ENCODE measurements at places on chromosomes 16 and 17.
A peak's percentile ranks its signal among the peaks of the same experiment; 100 is the strongest.

DNA sequence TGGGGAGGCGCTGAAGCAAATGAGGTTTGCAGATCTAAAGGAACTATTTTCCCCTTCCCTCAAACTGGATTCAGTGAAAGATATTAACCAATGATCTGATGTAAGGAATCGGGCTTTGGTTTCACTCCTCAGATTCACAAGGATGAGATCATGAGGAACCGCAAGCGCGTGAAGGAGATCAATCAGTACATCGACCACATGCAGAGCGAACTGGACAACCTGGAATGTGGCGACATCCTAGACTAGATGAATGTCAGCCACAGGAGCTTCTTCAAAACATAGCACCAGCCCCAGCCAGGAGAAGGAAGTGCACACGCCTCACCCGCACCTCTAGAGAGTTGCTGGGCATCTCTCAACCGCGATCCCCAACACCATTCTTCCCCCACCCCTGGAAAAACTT lies 22.5 kb downstream of the ATPAF2 start:
- DNase-seq = no peak

DNA sequence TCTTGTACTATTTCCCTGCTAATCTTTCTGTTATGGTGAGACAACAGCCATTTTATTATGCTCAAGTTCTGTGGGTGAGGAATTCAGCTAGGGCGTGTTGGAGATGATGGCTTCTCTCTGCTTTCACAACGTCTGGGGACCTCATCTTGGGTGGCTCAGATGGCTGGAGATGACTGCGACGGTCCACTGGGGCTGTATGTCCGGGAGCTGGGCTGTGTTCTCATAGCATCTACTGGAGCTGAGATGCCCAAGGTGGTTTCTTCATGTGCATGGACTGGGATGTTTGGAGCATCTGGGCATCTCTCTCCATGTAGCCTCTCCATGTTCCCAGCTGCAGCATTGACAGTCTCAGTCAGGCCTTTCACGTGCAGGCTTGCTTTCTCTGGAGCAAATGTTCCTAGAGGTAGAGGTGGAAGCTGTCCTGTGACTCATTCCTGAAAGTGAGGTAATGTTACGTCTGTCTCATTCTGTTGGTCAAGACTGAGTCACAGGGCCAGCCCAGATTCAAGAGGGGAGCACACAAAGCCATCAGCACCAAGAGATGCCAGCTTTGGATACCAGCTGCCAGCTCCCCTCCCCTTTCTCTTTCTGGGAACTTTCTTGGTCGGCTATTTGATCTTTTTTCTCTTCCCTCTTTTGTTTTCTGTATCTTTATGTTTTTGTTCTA lies 96.2 kb downstream of the RAP1GAP2 start:
- no peak for DNase-seq

GRCh38 chr17:44708401-44709263 lies at the start of gene DBF4B:
TSS of gene DBF4B (plus strand) at chr17:44708665. CDS start at chr17:44708821, 156 bp downstream.
- DNase-seq = peak; percentile 78

- no peak for DNase-seq
These were observed 2.1 kb upstream of the SPG7 start for GRCh38 chr16:89506113-89506504.

- no peak for DNase-seq
These were observed 17.4 kb upstream of the INPP5K start for GRCh38 chr17:1533661-1534325.

DNA sequence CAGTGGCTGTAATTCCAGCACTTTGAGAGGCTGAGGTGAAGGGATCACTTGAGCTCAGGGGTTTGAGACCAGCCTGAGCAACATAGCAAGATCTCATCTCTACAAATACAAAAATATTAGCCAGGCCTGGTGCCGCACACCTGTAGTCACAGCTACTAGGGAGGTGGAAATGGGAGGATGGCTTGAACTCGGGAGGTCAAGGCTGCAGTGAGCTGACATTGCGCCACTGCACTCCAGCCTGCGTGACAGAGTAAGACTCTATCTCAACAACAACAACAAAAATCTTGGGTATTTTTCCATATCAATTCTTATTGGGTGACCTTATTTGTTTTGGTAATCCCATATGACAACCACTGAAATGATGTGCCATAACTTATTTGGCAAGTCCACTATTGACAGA lies 52.6 kb downstream of the SCNN1G start:
- DNase-seq = no peak

GRCh38 chr16:35398180-35398579 lies 1938.8 kb downstream of the TP53TG3F start:
- no peak for DNase-seq

DNA sequence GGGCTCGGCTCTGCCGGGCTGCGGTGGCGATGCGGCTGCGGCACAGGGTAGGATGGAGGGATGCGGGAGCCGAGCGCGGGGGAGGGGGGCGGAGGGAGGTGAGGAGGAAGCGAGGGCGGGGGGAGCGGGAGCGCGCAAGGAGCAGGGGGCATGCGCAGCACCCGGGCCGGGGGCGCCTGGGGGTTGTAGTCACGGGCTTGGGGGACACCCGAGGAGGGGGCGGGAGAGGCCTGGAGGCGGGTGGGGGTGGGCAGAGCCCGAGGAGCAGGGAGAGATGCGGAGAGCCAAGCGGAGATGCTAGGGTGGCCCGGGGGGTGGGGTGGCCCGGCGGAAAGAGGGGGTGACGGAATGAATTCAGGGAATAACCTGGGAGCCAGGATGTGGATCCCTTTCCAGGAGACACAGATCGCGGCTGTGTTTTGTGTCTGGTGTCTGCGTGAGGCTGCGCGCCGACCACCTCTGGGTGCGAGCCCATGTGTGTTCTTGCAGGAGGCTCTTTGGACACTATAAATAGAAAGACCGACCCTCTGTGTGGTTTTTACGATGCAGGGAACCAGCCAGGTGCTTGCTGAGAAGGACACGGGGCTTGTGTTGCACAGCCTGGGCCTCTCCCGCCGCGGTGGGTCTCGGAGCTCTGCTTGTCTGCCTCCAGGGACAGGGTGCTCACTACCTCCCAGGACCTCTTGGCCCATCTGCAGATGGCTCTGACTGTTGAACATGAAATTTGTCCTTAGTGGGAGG lies at the start of gene STX1B:
Gene STX1B (minus strand): TSS at position 54 of the 741 bp plus-strand sequence. CDS start 242 bp downstream, outside the sequence.
- DNase-seq = peak; percentile 52

GRCh38 chr16:53093162-53093744 lies 38.5 kb downstream of the CHD9 start:
- no peak for DNase-seq

- DNase-seq = no peak
These were observed 181.8 kb upstream of the CIBAR2 start for GRCh38 chr16:85293904-85294642.

GRCh38 chr17:7858522-7858810 lies 663 bp downstream of the CYB5D1 start:
- DNase-seq = no peak

- DNase-seq = no peak
These were observed 81.7 kb upstream of the FAM20A start for GRCh38 chr17:68682903-68683302.

GRCh38 chr17:49795372-49795771 lies 6.9 kb downstream of the KAT7 start:
- no peak for DNase-seq

DNA sequence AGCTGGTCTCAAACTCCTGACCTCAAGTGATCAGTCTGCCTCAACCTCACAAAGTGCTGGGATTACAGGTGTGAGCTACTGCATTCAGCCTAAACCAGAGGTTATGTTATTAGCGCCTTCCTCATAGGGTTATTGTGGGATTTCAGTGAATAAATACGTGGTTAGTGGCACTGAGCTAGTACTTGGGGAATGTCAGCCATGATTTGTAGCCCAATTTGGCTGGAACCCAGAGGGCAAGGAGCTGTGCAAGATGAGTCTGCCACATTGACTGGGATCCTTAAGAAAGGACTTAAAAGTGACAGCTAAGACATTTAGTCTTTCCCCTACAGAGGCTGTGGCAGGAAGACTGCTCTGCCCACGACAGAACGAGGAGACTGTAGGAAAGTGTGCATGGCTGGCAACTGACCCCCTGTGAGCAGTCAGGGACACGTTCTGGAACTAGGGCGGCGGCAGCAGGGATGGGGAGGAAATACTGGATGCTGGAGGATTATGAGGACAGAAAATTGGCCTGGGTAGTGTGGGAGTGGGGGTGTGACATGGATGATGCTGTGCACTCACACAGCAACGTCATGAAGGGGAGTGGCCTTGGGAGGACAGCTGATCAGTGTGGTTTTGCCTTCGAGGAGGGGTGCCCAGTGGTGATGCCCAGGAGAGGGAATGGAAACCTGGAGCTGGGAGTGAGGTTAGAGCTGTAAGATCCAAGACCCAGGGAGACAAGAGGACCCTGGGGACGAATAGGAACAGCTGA lies 14.6 kb downstream of the ATP5PD start:
- no peak for DNase-seq

GRCh38 chr17:9522074-9522473 lies 53.5 kb downstream of the STX8 start:
- DNase-seq = no peak

GRCh38 chr16:64711026-64711425 lies 410.8 kb downstream of the CDH11 start:
- no peak for DNase-seq

DNA sequence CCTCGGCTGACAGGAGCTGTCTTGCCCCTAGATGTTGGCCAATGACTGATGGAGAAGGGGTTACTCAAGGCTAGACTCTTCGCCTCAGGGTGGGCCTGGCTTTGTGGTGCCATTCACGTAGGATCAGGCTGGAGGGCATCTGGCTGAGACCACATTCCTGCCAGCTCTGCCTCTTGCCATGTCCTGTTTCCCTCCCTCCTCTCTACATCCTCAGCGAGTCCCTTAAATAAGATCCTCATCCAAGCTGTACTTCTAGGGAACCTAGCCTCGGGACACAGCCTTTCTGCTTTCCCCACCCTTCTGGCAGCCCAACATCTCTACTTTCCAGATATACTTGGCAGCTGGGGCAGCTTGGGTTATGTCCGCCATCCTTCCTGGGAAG lies 27.9 kb upstream of the EFCAB13 start:
- DNase-seq = no peak

- DNase-seq = no peak
These were observed 33.9 kb downstream of the MYO15A start for GRCh38 chr17:18142417-18142816.

DNA sequence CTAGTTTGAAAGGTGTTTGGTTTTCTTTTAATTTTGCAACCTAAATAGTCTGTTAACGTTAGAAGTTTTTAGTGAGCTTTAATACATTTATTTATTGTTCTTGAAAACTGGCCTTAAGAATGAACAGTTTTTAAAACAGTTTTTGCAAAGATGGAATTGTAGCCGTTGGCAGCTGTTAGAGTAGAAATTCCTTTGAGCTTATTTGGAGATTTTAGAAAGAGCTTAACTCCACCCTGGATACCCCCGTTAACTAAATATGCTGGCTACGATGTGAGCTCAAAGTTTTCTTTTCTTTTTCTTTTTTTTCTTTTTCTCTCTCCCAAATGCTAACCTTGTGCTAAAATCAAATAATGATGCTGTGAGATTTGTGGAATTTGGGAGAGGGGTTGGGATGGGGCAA lies 75.2 kb downstream of the COX10 start:
- DNase-seq = no peak

- no peak for DNase-seq
These were observed 16.6 kb upstream of the PMFBP1 start for GRCh38 chr16:72188541-72188940.

- DNase-seq = no peak
These were observed 5.9 kb downstream of the DEF8 start for GRCh38 chr16:89954462-89954861.

Measured in stimulated activated CD8-positive, alpha-beta memory T cell treated with anti-CD3 and anti-CD28 coated beads, Interleukin-7, amount 100 ng/mL, for 4 hours (primary cell).